Stimulated activated CD4-positive, alpha-beta T cell treated with anti-CD3 and anti-CD28 coated beads, Interleukin-15, amount 100 ng/mL, for 48 hours (primary cell): ENCODE measurements at places on chromosomes 7 and 10.

DNA sequence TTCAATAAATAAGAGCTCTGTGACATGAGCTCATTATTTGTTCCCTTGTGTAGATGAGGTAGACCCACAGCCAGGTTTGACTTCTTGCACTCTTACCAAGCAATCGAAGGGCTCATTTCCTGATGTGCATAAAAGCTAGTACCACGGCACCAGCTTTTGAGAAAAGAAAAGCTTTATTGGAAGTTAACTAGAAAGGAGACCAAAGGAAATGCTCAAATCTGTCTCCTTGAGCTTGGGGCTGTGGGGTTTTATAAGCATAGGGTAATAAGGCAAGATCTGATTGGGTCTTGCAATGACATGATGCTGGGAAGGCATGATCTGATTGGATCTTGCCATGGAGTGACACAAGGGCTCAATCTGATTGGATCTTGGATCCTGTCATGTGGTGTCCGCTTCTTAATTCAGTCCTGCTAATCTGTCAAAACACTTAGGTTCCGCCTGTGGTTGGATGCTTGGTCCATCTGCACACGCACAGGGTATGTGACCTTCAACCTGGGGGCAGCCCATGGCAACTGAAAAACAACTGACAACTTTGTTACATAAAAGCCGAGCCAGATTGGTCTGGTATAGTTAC is 47.8 kb upstream of the FRMD4A start:
- no peak for DNase-seq

DNA sequence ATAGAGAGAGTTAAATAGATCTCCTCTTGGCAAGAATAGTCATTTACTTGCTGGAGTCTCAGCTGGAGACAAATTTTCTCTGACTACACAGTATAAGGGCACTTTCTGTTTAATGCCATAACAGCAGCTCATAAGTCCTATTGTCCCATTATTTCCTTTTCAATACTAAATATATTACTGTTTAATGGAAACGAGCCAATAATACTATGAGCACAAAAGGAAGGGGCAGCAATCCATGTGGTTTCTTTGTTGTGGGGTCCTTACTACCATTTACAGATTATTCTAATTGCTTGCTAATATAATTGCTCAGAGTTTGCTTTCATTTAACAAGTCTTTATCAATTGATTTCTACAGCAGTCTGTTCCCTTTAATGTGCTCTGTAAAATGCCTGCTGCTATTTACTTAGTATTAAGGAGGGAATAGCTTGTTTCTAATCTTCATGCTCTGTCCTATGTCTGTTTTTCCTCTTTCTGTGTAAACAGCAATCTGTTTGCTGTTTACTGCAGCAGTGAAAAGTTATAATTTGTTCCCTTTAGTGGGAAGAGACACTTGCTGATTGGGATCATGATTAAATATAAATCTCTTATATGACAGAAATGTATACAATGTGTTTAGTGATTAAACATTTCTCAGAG is 296.2 kb upstream of the SMIM30 start:
- no peak for DNase-seq

GRCh38 chr7:6536262-6537260 is 14.7 kb downstream of the GRID2IP start:
- DNase-seq, result no peak

- DNase-seq, result no peak
Measured at GRCh38 chr10:30093303-30093950, 34.0 kb upstream of the JCAD start.

- no peak for DNase-seq
Measured at GRCh38 chr10:79479283-79479909, 32.9 kb upstream of the EIF5AL1 start.

DNA sequence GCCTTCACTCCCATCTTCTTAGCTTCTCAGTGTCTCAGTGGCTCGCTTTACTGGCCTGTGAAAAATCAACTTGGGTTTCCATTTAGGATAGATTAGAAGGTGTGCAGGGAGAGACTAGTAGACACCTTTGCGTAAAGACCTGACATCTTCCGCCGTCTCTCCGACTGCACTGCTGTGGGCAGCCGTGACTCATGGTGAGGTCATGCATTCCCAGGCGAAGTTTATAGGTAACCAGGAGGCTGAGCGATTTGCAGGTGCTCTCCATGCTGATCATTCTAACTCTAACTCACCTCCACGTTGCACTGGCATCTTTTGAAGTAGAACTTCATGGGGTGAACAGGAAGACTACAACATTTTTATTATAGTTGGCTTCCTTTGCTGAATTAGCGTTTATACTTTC is 68.0 kb upstream of the ZNF438 start:
- peak; percentile 47 for DNase-seq
